Liver (tissue), 10 donors: ENCODE measurements at places on chromosomes 7 and 10.
A peak's percentile ranks its signal among the peaks of the same experiment; 100 is the strongest.

- no peaks in the 10 kb centered on the region for H3K27me3 ChIP-seq
- no peaks in the 10 kb centered on the region for H3K36me3 ChIP-seq
- peaks cover 2% of the 10 kb centered on the region for H3K4me1 ChIP-seq
- no peak overlapping the region for H3K27ac ChIP-seq
- H3K4me3 ChIP-seq, result no peak overlapping the region
Measured at GRCh38 chr10:48364659-48365405, 58.4 kb downstream of the MAPK8 start.

DNA sequence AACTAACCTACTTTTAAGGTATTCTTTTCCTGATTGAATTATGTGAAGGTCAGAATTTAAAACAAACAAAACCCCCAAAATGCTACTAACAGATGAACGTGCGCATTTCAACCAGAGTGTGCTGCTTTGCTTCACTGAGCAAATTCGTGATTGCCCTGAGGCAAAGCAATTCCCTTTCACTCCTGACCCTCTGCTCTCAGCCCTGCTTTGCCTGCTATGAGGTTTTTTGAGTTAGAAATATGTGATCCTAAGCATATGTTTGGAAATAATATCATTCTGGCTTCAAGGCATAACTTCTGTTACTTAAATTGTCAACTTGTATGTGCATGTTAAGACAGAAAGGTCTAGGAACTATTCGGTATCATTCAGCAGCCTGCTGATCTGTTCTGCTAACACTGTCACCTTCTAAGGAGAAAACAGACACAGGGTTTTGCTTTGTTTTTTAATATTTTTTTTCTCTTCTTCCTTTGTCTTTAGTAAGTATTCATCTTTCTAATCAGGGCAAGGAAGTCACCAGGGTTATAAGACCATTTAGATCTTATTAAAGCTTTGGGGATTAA lies 124.2 kb downstream of the GNAT3 start:
- DNase-seq, result no peak
- no peaks in the 10 kb centered on the region for H3K36me3 ChIP-seq
- H3K27ac ChIP-seq, result peak overlapping the region; percentile 15
- H3K27me3 ChIP-seq, result no peaks in the 10 kb centered on the region
- H3K4me1 ChIP-seq, result peaks cover 3% of the 10 kb centered on the region

GRCh38 chr10:61845196-61845949 lies 56.1 kb upstream of the ARID5B start:
- no peaks in the 10 kb centered on the region for H3K27me3 ChIP-seq
- H3K36me3 ChIP-seq, result no peaks in the 10 kb centered on the region
- no peak for DNase-seq
- H3K27ac ChIP-seq, result no peak overlapping the region

DNA sequence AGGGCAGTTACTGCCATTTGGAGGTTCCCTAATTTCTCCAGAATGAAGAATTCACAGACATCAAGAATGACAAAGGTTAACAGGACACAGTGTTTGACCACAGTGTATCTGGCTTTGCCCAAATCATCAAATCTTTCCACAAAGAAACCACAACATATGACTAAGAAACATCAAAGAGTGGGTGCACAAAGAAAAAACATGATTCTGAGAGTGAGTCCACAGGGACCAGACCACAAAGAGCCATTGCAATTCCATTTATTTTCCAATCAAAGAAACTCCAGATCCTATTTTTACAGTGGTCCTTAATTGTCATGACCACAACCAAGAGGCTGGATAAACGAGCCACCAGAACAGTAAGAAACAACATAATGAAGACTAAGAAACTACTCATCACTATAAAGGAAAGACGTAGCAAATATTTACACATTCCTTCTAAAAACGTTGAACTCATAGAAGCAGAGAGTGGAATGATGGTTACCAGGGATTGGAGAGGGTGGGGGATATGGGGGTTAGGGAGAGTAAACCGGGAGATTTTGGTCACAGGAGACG lies 286.5 kb downstream of the DOCK4 start:
- no peaks in the 10 kb centered on the region for H3K4me1 ChIP-seq
- DNase-seq, result no peak

DNA sequence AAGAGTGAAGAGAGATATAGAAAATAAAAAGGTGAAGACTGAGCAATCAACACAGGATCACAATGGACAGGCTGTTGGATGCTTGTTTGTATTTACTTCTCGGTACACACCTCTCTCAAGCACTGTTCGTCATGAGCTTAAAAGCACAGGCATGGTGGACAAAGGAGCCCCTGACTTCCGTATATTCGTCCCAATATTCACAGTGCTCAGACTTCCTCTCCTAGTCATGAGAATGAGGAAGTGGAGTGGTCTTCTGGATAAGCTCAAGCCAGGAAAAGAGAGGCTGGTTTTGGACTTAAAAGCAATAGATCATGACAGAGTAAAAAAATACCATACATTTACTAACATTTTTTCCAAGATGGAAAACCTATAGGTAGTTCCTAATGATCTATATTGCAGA lies 172.5 kb downstream of the SORCS1 start:
- no peak for DNase-seq
- H3K27me3 ChIP-seq, result no peaks in the 10 kb centered on the region
- H3K36me3 ChIP-seq, result no peaks in the 10 kb centered on the region
- H3K4me1 ChIP-seq, result no peaks in the 10 kb centered on the region

- DNase-seq, result no peak
- peaks cover 83% of the 10 kb centered on the region for H3K4me1 ChIP-seq
- H3K36me3 ChIP-seq, result no peaks in the 10 kb centered on the region
- H3K27ac ChIP-seq, result peak overlapping the region; percentile 86
- H3K4me3 ChIP-seq, result no peak overlapping the region
Measured at GRCh38 chr7:55073976-55074528, 55.2 kb downstream of the EGFR start.

DNA sequence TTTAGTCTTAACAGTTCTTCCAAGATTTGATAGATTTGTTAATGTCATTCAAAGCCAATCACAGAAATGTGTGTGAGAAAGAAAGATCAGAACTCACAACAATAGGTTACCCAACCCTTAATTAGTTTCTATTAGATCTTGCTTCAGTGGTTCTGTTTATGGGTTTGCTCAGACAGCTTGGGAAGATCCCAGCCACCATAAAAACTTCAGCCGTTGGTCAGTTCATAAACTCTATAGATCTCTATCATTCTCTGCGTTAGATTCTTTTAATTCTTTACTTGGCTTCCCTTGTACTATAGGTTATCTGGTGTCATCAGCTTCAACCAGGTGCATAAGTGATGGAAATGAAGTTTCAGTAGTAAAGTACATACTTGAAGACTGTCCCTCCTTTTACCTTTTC lies 54.4 kb downstream of the ZNF277 start:
- DNase-seq, result no peak
- no peaks in the 10 kb centered on the region for H3K27me3 ChIP-seq
- no peak overlapping the region for H3K4me3 ChIP-seq

DNA sequence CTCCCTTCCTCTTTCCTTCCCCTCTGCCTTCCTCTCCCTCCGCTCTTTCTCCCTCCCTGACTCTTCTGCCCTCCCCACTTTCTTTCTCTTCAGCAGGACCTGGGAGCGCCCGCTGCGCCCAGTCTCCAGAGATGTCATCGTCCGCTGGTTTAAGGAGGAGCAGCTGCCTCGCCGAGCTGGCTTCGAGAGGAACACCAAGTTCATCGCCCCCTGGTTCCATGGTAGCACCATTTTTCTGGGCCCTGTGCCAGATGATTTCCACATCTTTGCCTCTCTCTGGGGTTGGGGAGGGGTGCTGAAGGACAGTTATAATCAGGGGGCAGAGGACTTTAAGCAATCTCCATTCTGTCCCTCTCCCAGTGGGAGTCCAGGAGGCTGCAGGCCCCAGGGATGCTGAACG lies 71.6 kb downstream of the SH2D4B start:
- H3K27me3 ChIP-seq, result no peaks in the 10 kb centered on the region
- no peak overlapping the region for H3K4me3 ChIP-seq
- H3K36me3 ChIP-seq, result no peaks in the 10 kb centered on the region
- H3K27ac ChIP-seq, result no peak overlapping the region

GRCh38 chr7:5230265-5231067 lies 40.4 kb downstream of the WIPI2 start:
- no peaks in the 10 kb centered on the region for H3K4me1 ChIP-seq
- no peaks in the 10 kb centered on the region for H3K27me3 ChIP-seq
- H3K36me3 ChIP-seq, result peaks cover 23% of the 10 kb centered on the region

DNA sequence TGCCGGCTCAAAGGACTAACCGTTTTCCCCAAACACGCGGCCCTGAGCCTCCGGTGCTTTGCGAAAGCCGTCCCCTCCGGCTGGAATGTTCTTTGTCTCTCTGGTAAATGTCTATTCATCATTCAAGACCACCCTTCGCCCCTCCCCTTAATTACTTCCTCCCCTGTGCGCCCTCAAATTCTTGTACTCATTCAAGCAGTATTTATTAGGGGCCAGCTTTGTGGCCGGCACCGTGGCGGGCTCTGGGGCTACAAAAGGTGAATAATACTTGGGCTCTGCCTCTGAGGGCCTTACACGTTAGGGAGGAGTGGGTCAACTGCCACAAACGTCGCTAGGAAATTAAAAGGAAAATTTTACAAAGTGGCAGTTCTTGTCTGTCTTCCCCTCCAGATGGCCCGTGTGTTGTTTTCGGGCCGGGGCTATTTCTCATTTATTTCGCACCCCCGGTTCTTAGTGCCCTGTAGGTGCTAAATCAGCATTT lies 1.5 kb upstream of the MEST start:
- no peak overlapping the region for H3K27ac ChIP-seq
- no peak overlapping the region for H3K4me3 ChIP-seq
- H3K36me3 ChIP-seq, result no peaks in the 10 kb centered on the region
- H3K4me1 ChIP-seq, result peaks cover 36% of the 10 kb centered on the region

DNA sequence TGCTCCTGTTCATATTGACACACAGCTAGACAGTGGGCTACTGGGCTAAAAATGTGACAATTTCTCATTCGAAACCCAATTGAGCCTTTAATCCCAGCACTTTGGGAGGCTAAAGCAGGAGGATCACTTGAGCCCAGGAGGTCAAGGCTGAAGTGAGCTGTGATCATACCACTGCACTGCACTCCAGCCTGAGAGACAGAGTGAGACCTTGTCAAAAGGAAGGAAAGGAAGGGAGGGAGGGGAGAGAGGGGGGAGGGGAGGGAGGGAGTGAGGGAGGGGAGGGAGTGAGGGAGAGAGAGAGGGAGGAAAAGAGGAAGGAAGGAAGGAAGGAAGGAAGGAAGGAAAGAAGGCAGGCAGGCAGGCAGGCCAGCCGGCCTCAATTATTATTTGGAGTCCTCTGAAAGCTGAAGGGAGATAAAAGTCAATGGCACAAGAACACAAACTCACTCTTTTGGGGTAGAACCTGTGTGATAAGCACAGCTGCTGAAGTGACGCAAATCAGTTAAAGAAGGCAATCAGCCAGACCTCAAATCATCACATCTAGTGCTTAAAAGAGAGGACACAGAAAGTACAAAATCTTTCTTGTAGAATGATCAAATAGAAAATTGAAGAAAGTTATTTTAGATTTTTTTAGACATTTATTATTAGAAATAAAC lies 98.1 kb downstream of the CCDC71L start:
- no peak overlapping the region for H3K4me3 ChIP-seq
- H3K27ac ChIP-seq, result no peak overlapping the region
- no peaks in the 10 kb centered on the region for H3K27me3 ChIP-seq
- no peak for DNase-seq
- H3K36me3 ChIP-seq, result no peaks in the 10 kb centered on the region
- no peaks in the 10 kb centered on the region for H3K4me1 ChIP-seq

- H3K27ac ChIP-seq, result peak overlapping the region; percentile 74
- no peaks in the 10 kb centered on the region for H3K36me3 ChIP-seq
- H3K4me3 ChIP-seq, result no peak overlapping the region
- no peaks in the 10 kb centered on the region for H3K27me3 ChIP-seq
- peaks cover 5% of the 10 kb centered on the region for H3K4me1 ChIP-seq
- DNase-seq, result no peak
Measured at GRCh38 chr7:87339373-87339897, 6.0 kb upstream of the CROT start.

GRCh38 chr10:106757521-106757920 lies 407.0 kb downstream of the SORCS1 start:
- no peaks in the 10 kb centered on the region for H3K27me3 ChIP-seq
- no peak overlapping the region for H3K27ac ChIP-seq
- no peaks in the 10 kb centered on the region for H3K36me3 ChIP-seq
- no peak overlapping the region for H3K4me3 ChIP-seq
- no peaks in the 10 kb centered on the region for H3K4me1 ChIP-seq

GRCh38 chr10:18240185-18240882 lies 100.1 kb downstream of the CACNB2 start:
- no peak overlapping the region for H3K27ac ChIP-seq
- H3K4me1 ChIP-seq, result no peaks in the 10 kb centered on the region
- H3K36me3 ChIP-seq, result no peaks in the 10 kb centered on the region
- H3K27me3 ChIP-seq, result no peaks in the 10 kb centered on the region

DNA sequence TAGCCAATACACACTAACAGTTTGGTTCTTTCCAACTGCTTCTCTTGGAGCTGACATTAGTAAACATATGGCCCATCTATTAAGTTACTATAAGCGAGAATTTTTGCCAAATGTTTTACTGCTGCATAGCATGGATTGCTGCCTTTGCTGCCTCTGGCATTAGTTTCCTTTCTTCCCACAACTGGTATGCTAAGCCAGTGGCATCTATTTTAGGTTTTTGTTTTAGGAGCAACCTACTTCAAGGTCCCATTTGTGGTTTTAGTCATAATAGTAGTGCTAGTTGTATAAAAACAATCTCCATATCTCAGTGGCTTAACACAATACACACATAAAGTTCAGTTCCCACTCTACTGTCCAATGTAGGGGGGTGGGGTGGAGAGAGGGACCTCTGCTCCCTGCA lies 25.9 kb upstream of the PANK1 start:
- no peaks in the 10 kb centered on the region for H3K27me3 ChIP-seq
- no peaks in the 10 kb centered on the region for H3K4me1 ChIP-seq
- H3K36me3 ChIP-seq, result no peaks in the 10 kb centered on the region
- no peak overlapping the region for H3K4me3 ChIP-seq

DNA sequence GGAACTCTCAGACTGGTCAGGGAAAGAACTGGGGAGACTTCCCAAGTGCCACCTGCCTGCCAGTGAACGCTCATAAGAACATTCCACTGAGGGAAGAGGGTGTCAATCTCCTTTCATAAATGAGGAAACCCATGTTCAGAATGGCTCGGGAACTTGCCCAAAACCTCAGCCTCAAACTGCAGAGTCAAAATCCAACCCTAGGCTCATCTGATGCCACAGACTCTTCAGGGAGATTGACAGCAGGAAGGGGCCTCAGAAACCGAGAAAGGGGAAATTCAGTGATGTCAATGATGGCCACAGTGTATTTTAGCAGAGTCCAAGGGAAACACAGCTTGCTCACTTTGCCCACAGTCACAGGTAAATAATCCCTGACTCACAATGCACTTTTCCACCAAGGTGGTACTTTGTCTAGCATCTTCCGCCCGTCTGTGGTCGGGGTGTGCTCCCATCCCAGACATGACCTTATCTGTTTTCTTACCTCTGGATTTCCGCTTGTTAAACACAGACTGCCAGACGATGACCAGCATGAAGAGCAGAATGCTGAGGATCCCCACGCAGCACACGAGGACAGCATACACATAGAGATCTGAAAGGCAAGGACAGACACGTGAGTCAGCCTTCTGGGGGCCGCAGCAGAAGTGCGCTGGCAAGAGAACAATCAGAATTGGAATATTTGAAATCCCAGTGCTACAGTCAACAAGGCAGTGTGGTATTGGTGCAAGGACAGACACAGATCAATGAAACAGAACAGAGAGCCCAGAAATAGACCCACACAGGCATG lies 38.4 kb downstream of the VSTM4 start:
- no peaks in the 10 kb centered on the region for H3K27me3 ChIP-seq
- DNase-seq, result no peak
- H3K4me1 ChIP-seq, result peaks cover 15% of the 10 kb centered on the region
- no peak overlapping the region for H3K4me3 ChIP-seq
- no peaks in the 10 kb centered on the region for H3K36me3 ChIP-seq
- H3K27ac ChIP-seq, result peak overlapping the region; percentile 43
